ENCODE measurements at places on chromosomes 6 and 20.

- DNase-seq = no peak
Measured at GRCh38 chr6:137536104-137536773, 42.0 kb upstream of the OLIG3 start.

GRCh38 chr6:14888575-14889000 is 357.3 kb upstream of the JARID2 start:
- DNase-seq = no peak

DNA sequence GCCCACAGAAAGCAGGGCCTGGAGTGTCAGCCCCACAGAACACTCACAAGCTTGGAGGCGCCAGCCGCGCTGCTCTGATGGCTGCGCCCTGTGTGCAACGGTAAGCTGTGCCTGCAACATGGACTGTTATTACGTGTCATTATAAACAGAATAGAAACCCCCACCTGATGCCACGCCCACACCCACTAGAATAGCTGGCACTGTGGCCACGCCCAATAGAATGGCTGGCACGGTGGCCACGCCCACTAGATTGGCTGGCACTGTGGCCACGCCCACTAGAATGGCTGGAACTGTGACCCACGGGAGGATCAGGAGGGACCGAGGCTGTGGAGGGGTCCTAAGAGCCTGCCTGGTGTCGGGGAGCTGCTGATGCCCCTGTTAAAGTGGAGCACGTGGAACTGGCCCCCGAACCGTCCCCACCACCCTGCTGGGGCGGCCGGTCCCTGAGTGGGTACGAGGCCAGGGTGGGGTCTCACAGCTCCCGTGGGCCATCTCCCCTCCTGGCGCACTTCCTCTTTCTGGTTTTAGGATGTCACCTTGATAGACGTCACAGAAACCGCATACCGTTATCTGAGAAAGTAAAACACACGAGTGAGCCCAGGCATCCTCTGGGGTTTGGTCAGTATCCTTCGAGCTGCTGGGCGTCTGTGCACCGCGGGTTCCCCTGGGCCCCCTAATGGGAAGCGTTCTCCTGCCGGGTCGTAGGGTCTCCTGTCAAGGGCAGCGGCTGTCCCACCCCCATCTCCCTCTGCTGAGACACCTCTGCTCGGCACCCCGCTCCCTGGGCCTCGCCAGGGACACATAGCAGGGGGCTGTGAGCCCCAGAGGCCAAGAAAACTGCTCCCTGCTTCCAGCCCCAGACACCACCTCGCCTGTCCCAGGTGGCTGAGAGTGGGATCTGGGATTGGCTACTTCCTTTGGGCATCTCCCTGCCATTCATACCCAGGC is 25.4 kb downstream of the SLC17A9 start:
- peak; percentile 17 for DNase-seq

DNA sequence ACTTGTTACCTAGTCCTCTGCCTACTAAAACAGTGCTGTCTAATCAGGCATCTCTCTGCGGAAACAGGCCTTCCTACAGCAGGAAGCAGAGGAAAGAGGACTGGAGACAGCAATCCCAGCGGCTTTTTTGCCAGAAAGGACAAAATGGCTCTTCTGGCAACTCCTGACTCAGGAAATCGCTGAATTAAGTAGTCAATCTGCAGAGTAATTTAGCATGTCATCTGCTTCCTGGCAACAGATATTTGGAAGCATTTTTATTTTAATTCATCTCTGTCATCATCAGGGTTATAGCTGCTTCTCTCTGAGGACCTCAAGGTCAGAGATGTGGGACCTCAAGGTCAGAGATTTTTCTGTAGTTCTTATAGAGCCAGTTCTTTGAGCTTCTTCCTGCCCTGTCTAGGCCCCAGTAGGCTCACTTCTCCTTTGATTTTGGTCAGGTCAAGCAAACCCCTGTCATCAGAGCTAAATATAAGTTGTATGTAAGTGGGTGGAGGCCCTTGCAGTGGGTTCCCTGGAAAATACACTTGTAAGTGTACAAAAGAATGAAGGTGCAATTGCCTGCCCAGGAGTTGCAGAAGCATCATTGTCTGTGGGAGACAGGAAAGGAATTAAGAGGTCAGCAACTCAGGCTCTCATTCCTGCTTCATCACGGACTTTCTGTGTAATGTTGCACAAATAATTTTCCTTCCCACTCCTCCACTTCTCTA is 229.4 kb downstream of the ALDH8A1 start:
- DNase-seq = no peak

GRCh38 chr6:2949536-2950083 is 21.8 kb downstream of the SERPINB6 start:
- no peak for DNase-seq

GRCh38 chr20:52890130-52890529 is 82.0 kb upstream of the TSHZ2 start:
- no peak for DNase-seq

GRCh38 chr20:40980106-40980827 is 48.4 kb upstream of the TOP1 start:
- no peak for DNase-seq

GRCh38 chr6:7047128-7047527 is 60.6 kb upstream of the RREB1 start:
- no peak for DNase-seq

- no peak for DNase-seq
Measured at GRCh38 chr6:37696220-37696840, 1.4 kb downstream of the MDGA1 start.

GRCh38 chr6:157268835-157269234 is 54.5 kb downstream of the TMEM242 start:
- DNase-seq = no peak

DNA sequence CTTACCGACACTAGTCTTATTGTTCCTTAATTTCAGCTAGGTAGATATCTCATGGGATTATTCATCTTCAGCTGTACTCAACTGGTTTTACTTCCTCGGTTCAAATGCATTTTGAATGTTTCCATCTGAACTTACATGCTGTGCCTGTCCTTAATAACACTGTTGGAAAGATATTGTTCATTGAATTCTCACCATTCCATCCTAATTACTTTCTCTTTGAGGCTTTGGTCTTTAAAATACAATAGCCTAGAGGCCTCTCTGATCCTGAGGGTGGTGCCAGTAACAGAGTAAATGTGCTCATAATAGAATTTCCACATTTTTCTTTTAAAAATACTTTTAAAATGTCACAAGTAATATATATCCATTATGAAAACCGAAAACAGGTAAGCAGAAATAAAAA is 54.0 kb downstream of the IL20RA start:
- DNase-seq = peak; percentile 6

DNA sequence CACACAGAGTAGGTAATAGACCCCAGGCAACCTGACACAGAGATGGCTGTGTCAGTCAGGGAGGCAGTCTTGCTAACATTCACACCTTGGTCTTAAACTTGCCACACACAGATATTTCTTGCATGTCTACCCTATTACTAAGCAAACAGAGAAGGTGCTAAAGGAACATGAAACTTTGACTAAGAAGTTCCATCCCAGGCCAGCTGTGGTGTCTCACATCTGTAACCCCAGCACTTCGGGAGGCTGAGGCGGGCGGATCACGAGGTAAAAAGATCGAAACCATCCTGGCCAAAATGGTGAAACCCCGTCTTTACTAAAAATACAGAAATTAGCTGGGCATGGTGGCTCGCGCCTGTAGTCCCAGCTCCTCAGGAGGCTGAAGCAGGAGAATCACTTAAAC is 222.4 kb upstream of the JARID2 start:
- DNase-seq = no peak

- no peak for DNase-seq
Measured at GRCh38 chr6:136398453-136398852, 108.8 kb upstream of the BCLAF1 start.

GRCh38 chr6:134092449-134092848 is 40.0 kb upstream of the SLC2A12 start:
- no peak for DNase-seq

GRCh38 chr6:101605874-101606273 is 212.4 kb downstream of the GRIK2 start:
- no peak for DNase-seq

- no peak for DNase-seq
Measured at GRCh38 chr20:56845546-56846086, 216.5 kb downstream of the TFAP2C start.

- no peak for DNase-seq
Measured at GRCh38 chr20:13758884-13759283, 25.8 kb downstream of the ESF1 start.

GRCh38 chr6:15462256-15462655 is 200.6 kb downstream of the DTNBP1 start:
- no peak for DNase-seq

- DNase-seq = no peak
Measured at GRCh38 chr6:1111361-1111760, 200.5 kb upstream of the FOXQ1 start.

DNA sequence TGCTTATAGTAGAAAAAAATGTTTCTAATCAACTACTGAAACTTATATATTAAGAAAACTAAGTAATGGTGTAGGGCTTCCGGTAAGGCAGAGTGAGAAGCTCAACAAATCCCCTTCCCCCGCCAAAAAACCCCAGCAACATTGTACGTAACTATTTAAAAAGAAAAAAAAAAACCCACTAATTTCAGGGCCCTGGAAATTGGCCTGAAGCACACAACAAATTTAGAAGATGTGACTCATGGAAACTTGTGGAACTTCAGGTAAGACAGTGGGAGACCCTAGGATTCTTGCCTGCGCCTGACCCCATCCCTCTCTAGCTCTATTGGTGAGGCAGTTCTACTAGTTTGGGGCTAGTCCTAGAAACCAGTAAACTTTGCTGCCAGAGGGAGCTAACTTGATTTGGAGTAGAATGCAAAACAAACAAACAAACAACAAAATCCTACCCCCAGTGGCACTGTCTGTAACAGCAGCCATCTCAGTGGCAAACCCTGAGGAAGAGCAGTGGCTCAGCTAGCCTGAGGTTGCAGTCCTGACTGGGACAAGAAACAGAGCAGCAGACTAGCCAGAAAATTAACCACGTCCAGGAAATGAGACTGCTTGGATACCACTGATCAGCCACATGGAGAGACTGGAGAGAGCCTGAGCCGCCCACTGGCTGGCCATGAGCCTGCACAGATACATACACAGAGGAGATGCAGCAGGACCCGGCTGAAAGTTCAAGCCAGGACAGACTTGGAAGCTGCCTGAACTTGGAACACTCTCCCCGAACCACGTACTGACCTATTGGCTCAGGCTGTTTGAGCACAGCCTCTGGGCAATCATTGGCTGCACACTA is 135.1 kb downstream of the TBXT start:
- DNase-seq = no peak

GRCh38 chr6:104608101-104608500 is 251.6 kb downstream of the HACE1 start:
- no peak for DNase-seq

- no peak for DNase-seq
Measured at GRCh38 chr6:158018851-158019361, 37.2 kb downstream of the SYNJ2 start.

- DNase-seq = no peak
Measured at GRCh38 chr6:165635965-165636364, 27.1 kb downstream of the PDE10A start.

- DNase-seq = no peak
Measured at GRCh38 chr6:12223383-12223782, 66.8 kb upstream of the EDN1 start.

- peak; percentile 13 for DNase-seq
Measured at GRCh38 chr6:53703047-53703446, 37.5 kb upstream of the KLHL31 start.

- DNase-seq = no peak
Measured at GRCh38 chr6:38738261-38738660, 23.1 kb downstream of the DNAH8 start.

DNA sequence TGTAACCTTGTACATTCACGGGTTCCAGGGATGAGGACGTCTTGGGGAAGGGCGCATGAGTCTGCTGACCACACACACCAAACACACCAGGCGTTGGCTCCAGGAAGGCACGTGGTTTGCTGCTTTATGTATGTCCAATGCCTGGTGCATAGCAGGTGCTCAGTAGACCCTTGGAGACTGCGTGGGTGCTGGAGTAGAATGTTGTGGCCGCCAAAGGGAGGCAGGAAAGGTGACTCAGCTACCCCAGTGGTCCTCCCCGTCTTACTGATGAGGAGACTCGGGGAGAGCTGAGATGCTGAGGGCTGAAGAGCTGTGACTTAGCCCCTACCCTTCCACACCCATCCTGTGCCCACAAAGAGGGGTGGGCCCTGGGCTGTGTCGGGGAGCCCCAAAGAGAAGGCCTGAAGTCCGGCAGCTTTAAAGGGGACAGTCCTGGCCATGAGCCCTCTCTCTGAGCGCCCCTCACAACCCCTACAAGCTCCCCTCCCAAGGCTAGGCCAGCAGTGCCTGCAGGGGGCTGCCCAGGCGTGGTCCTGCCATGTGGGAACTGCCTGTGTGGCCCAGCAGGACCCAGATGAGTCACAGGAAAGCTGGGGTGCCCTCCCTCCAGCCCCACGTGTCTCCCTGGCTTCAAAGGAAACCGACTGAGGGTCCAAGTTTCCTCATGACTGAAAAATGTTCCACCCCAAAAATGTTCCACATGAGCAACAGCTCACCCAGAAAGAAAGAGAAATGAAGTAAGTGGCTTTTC is 28.0 kb upstream of the PTGIS start:
- DNase-seq = no peak

- DNase-seq = no peak
Measured at GRCh38 chr6:82371799-82372546, 8.4 kb downstream of the TPBG start.

- DNase-seq = no peak
Measured at GRCh38 chr6:87483929-87484328, 11.2 kb downstream of the SLC35A1 start.

GRCh38 chr6:41687501-41688175 is 47.8 kb downstream of the TFEB start:
- no peak for DNase-seq

- DNase-seq = peak; percentile 99
Measured at GRCh38 chr20:62350629-62351422, 16.3 kb downstream of the LAMA5 start.

Measured in NCI-H345 (cell line).